ENCODE measurements at places on chromosomes 7 and 10.
A peak's percentile ranks its signal among the peaks of the same experiment; 100 is the strongest.

DNA sequence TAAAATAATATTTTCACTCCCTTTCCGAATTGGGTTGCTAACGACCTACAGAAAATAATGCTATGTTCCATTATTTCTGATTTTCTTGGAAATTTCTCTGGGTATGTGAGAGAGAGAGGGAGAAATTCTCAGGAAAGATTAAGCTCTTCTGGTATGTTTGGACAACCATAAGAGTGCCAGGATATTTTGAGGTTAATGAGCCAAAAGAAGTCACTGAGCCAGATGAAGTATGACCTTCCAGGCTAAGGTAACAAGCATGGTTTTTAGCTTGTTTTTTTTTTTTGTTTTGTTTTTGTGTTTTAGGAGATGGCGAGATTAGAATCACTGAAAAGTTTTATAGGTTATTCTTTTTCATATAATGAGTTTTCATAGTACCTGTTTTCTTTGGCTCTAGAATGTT lies 171.0 kb upstream of the FOXP2 start:
- DNase-seq, result no peak

DNA sequence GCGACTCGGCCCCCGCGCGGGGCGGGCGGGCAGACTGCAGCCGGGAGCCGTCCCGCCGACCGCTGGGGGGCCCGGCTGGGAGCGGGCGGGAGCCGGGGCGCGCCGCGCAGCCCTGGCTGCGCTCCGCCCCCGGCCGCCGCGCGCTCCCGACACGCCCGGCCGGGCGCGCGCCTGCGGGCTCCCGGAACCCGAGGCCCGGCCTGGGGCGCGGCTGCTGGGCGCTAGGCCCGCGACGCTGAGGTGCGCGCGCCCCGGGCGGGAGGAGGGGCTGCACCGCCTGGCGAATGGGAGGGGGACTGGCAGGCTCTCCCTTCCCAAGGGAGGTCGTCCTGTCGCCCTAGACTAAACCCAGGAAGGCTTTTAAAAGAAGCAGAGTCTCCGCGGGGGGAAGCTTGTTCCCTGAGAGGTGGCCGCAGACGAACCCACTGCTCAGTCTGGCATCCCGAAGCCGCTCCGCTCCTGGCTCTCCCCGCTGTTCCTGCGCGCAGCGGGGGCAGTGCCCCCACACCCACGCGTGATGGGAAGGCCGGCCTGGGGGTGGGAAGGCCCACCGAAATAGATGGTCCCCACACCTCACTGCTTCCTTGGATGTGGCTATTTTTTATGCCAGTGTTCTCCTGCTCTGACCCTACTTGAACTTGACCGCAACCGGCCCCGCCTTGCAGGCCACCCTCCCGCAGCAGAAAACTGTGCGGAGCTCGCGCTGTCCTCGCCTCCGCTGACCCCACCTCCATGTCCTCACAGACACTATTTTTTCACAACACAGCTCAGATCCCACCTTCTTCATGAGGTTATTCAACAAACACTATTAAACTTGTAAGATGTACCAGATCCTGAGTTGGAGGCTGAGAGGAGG lies at the start of gene VOPP1:
TSS of gene VOPP1 (minus strand) at position 125 of the 856 bp plus-strand sequence. CDS start 178 bp downstream, outside the sequence.
- DNase-seq, result peak; percentile 13

GRCh38 chr7:157487046-157487770 lies 150.4 kb downstream of the DNAJB6 start:
- no peak for DNase-seq

DNA sequence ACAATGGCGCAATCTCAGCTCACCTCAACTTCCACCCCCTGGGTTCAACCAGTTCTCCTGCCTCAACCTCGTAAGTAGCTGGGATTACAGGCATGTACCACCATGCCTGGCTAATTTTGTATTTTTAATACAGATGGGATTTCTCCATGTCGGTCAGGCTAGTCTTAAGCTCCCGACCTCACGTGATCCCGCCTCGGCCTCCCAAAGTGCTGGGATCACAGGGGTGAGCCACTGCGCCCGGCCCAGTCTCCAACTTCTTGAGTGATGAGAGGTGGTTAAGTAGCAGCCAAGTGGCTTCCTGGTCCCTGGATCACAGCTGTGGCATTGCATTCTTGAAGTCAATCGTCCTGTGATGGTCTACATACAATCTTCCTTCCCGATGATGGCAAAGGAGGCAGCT lies 46.1 kb upstream of the NFE2L3 start:
- DNase-seq, result no peak

GRCh38 chr7:14850039-14850438 lies 52.5 kb downstream of the DGKB start:
- no peak for DNase-seq

DNA sequence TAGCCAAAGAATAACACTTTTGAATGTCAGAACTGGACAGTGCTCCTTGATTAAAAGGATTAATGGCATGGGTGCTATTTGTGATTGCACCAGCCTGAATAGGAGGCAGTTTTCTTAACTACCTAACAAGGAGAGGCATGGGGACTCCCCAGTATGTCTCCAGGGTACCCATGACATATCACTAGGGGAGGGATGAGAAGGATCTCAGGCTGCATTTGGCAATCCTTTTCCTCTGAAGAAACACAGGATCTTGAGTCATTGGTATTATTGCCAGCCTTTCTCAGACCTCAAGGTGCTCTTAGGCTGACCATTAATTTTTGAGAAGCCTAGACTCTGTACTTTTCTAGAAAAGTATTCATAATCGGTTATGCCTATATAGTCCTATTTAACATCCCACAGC lies 77.5 kb upstream of the NPVF start:
- DNase-seq, result no peak

GRCh38 chr7:124796771-124797170 lies 31.2 kb upstream of the GPR37 start:
- no peak for DNase-seq

DNA sequence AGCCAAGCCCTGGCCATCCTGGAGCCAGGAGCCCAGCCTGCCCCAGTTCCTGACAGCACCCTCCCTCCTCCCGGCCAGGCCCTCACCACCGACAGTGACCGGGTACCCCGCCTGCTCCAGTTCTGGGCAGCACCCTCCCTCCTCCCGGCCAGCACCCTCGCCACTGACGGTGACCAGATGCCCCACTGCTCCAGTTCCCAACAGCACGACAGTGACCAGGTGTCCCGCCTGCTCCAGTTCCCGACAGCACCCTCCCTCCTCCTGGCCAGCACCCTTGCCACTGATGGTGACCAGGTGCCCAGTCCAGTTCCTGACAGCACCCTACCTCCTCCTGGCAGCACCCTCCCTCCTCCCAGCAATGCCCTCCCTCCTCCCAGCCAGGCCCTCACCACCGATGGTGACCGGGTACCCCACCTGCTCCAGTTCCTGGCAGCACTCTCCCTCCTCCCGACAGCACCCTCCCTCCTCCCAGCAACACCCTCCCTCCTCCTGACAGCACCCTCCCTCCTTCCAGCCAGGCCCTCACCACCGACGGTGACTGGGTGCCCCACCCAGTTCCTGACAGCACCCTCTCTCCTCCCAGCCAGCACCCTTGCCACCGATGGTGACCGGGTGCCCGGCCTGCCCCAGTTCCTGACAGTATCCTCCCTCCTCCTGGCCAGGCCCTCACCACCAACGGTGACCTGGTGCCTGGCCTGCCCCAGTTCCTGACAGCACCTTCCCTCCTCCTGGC lies 40.3 kb downstream of the VIPR2 start:
- DNase-seq, result no peak

- DNase-seq, result no peak
Observed at GRCh38 chr7:100546129-100546925, 7.3 kb downstream of the AGFG2 start.

DNA sequence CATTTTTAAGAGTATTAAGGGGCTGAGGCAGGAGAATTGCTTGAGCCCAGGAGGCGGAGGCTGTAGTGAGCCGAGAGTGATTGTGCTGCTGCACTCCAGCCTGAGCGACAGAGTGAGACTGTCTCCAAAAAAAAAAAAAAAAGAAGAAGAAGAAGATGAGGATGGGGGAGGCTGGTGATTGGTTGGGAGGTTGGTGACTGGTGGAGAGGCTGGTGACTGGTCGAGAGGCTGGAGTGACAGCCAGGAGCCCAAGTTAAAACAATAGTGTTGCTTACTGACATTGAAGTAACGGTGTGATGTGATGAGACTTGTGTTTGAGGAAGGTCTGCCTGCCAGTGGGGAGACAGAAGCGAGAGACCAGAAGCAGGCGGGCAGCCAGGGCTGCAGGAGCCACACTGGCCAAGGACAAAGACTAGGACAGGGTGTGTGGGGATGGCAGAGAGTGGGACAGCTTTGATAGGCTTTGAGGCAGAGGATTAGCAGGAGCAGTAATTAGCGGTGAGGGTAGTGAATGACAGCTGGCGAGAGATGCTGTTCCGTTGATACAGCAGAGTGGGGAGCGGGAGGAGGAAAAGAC lies 4.9 kb downstream of the SRRT start:
- no peak for DNase-seq

GRCh38 chr10:100607439-100607838 lies 71.7 kb downstream of the HIF1AN start:
- DNase-seq, result no peak

DNA sequence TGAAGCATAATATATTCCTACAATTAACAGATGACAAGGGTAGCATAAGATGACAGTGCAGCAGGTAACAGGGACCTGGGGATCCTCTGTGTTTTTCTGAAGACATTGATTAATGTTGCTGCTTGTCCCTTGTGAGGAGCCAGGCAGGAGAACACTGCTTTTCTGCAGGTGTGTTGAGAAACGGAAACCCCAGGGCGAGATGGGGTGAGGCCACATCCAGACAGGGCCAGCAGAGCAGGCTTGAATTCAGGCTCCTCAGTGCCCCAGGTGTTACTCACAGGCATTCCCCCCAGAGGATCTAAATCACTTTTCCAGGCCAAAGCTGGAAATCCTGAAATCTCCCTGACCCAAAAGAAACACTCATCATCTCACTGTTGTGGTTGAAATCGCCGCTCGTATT lies 105.3 kb downstream of the CCDC3 start:
- no peak for DNase-seq

- DNase-seq, result no peak
Observed at GRCh38 chr7:30181211-30181610, 46.4 kb downstream of the MTURN start.

DNA sequence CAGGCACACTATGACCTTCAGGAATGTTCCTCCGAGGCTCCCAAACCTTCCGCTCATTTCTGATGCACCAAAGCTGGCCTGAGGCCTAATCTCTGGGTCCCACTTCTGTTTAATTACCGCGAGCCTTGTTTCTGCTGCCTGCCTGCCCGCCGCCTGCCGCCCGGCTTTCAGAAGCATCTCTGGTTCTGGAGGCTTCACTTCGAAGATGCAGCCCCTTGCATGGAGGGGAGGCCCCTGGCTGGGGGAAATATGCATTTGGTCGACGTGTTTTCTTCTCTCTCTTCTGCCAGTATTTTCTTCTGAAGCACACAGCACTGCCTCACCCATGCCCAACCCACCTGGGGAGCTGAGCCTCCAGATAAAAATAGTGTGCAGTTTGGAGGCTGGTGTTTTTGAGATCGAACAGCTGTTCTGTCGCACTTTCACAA lies 166.9 kb downstream of the PAXIP1 start:
- no peak for DNase-seq

- no peak for DNase-seq
Observed at GRCh38 chr7:14125998-14126397, 136.5 kb upstream of the ETV1 start.

DNA sequence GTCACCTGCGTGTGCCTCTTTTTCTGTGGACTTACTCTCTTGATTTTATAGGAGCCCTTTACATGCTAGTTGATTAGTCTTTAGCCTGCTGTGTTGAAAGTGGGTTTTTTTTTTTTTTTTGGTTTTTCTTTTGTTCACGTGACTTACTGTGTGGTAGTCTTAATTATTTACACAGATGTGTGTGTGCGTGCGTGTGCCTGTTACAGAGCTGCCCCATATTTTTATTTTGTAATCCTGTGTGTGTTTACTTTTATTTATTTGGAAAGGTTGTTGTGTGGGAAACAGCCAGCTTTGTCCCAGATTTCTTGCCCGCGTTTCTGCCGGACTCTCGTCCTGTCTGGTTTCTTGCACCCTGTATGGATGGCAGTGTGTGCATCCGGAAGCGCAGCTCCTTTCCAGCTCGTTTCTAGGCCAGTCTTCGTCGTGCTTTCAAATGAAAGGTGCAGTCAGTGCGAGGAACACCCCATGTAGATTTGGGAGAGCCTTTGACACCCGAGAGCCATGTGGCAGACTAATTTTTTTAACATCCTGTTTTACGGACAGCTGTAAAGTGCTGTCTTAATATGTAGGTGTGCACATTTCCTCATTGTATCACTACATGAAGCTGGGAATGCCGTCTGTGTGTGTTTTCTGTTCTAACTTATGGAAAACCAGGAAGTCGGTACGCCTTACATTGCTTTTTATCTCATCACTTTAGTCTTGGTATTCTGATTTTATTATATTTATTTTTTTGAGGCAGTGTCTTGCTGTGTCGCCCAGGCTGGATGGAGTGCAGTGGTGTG lies 55.6 kb downstream of the DNAJB6 start:
- no peak for DNase-seq

DNA sequence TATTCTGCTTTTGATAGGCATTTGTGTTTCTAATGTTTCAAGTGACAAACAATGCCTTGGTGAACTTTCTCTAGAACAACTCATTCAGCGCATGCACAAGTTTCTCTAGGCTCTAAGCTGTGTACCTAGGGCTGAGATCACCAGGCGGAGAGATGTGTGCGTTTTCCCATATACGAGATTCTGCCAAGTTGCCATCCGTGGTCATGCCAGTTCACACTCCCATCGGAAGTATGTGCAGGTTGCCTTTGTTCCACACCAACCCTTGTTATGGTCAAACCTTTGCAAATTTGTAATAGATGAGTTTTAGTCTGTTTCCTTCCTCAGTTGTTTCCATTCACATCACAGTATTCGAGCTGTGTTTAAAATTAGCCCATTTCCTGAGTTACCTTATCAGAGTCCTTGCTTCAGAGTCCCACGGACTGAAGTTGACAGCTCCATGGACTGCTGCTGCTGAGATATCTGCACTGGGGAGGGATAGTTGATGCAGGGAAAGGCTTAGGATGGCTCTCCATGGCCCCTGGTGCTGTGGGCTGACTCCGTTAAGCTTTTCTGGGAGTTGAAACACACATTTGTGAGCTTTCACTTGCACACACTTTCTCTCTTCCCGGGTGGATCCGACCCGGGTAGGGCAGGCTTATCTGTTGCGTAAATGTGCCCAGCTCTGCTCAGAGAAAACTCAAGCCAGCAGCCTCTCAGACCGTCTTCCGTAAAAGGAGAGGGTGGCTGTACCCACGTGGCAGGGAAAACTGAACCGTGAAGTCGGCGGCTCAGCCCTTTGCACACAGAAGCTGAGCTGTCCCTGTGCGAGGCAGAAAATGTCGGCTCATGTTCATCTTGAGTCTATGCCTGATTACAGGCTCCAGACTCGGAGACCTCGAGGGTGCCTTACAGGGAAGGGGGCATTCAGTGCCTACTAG lies 49.4 kb downstream of the HK1 start:
- DNase-seq, result no peak

- no peak for DNase-seq
Observed at GRCh38 chr10:32347363-32348022, 535 bp upstream of the EPC1 start.

GRCh38 chr10:100347568-100348195 lies 649 bp downstream of the SCD start:
- no peak for DNase-seq
